ENCODE measurements at places on chromosomes 12 and 14.

- no peak for DNase-seq
These were observed 11.3 kb downstream of the RTRAF start for GRCh38 chr14:52000696-52001095.

- DNase-seq: no peak
These were observed 62.7 kb downstream of the CHST11 start for GRCh38 chr12:104519190-104520019.

- DNase-seq: peak; percentile 3
These were observed 799 bp downstream of the SLC38A6 start for GRCh38 chr14:60981633-60982455.

GRCh38 chr14:22900081-22900799 is 17.2 kb downstream of the REM2 start:
- DNase-seq: peak; percentile 47

DNA sequence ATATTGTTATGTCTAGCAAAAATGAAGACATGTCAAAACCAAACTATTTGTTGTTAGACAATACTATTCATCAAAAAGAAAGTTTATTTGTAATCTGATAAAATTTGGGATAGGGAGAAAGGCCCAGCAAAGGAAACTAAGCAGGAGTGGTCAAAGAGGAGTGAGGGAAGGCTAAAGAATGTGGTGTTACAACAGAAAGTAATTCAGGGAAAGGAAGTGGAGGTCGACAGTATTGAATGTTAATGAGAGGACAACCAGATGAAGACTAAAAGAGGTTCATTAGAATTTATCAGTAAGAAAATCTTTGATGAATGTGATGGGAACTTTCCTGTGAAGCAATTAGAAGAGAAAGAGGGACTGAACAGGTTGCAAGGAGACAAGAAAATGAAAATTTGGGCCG is 33.9 kb downstream of the PLCZ1 start:
- DNase-seq: no peak

DNA sequence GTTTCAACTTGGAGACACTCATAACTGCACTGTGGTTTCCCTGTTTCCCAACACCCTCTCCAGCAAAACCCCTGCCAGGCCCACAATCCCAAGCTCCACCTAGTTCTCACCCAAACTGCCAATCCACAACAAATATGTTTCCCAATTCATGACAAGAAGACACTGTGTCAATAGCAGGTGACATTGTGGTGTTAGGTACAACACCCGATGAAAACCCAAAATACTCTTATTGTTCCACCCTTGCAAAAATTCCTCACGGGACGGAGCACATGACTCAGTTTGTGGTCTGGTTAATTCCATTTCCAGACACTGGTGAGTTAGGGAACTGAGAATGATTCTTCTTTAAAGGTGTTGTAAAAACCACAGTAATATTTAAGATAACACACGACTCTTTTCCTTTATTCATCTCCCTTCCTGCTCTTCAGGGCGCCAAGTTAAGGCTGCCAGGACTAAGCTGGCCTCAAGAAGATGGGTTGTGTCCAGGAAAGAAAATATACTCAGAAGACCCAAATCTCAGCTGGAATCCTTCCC is 735.5 kb downstream of the MED13L start:
- DNase-seq: no peak

DNA sequence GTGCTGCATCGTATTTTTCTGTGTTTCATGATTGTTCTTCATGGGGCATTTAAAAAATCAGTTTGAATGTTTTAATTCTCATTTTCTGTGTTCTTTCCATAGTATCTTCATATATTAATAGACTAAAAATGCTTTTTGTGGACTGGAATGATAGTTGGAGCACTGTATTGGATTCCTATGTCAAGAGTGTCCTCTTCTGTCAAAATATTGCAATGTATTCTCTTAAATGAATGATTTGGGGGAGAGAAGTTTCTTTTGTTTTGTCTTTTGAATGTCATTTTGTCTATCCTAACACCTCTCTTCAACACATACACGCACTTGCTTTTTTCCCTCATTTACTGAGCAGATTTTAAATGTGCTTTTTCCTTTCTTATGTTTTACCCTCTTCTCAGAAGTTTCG is 4.7 kb upstream of the EIF2S3B start:
- peak; percentile 69 for DNase-seq

GRCh38 chr14:59321626-59321949 is 133.1 kb downstream of the DAAM1 start:
- DNase-seq: no peak

DNA sequence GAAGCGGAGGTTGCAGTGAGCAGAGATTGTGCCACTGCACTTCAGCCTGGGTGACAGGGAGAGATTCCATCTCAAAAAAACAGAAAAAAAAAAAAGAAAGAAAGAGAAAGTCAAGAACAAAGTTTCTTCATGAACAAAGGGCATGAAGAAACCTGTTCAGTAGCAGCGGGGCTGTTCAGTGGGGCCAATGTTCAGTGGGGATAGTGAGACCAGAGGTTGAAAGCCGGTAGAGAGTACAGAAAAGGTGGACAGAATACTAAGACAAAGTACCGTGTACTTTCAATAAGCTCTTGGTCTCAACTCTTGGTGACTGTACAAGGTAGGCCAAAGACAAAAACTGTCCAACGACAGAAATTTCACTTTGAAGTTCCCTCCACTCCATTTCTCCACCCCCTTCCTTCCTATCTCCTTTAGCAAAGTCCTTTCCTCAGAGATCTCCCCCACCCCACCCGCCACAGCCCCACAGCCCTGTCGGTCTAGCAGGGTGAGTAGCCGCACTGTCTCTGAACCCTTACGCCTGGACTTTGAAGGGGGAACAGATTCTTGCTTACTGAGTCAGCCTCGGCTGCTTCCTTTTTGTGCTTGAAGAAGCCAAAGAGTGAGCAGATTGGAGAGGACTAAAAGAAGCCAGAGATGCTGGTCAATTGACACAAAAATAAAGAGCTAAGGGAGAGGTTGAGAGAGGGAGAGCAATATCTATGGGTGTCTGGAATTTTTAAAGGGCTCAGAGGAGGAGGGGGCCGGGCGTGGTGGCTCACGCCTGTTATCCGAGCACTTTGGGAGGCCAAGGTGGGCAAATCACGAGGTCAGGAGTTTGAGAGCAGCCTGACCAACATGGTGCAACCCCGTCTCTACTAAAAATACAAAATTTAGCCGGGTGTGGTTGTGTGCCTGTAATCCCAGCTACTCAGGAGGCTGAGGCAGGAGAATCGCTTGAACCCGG is 44.2 kb upstream of the FOS start:
- DNase-seq: peak; percentile 65

- DNase-seq: no peak
These were observed 12.3 kb downstream of the BTBD7 start for GRCh38 chr14:93320489-93320888.

DNA sequence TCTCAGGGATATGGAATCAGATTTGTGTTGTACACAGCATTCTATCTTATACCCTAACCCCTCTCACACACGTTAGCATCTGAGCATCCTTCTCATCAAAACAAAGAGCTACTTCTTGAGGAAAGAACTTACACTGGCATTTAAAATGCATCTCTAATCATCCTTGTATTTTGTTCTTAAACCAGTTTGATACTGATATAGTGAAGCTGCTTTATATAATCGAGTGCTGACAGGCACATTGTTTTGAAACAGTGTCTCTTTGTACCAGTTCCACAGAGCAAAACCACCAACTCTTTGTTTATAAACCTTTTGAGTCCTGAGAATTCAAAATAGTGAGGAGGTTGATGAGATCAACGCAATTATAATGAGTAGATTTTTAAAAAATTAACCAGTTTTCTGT is 8.8 kb downstream of the GPR33 start:
- DNase-seq: peak; percentile 87

DNA sequence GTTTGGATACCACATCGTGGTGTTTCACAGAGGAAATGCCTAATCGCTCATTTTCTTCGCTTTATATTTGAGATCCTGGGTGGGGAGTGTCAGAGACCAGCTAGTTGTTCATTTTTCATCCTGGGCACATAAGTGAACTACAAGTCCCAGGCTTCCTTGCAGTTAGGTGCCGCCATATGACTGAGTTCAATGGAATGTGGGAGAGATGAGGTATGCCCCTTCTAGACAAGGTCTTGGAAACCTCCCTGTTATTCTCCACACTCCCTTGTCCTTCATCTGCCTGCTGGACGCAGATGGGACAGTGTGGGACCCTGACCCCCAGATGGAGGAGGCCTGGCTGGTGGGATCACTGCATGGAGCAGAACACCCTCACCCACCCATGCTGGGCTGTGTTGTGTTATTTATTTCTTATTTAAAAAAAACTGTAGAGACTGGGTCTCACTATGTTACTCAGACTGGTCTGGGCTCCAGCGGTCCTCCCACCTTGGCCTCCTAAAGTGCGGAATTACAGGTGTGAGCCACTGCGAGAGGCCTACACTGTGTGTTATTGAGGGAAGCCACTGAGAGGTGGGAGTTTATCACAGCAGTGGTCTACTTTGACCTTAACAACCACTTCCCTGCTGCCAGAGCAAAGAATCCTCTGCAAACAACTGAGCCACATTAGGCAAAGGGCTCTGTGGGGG is 42.9 kb upstream of the VRK1 start:
- no peak for DNase-seq

GRCh38 chr14:97977651-97978261 is 1180.6 kb downstream of the VRK1 start:
- peak; percentile 67 for DNase-seq

DNA sequence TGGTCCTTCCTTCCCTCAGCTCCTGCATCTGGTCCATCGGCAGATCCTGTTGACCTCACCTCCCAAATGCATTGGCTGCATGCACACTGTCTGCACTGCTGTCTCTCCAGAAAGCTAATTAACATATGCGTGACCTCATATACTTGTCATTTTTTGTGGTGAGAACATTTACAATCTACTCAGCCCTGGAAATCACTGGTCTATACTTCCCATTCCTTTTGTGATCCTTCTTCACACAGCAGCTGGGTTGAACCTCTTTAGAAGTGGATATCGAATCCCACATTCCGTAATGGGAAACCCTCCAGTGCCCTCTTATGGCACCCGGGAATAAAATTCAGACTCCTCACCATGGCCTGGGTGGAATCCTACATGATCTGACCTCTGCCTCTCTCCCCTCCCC is 45.0 kb downstream of the SMOC1 start:
- no peak for DNase-seq

DNA sequence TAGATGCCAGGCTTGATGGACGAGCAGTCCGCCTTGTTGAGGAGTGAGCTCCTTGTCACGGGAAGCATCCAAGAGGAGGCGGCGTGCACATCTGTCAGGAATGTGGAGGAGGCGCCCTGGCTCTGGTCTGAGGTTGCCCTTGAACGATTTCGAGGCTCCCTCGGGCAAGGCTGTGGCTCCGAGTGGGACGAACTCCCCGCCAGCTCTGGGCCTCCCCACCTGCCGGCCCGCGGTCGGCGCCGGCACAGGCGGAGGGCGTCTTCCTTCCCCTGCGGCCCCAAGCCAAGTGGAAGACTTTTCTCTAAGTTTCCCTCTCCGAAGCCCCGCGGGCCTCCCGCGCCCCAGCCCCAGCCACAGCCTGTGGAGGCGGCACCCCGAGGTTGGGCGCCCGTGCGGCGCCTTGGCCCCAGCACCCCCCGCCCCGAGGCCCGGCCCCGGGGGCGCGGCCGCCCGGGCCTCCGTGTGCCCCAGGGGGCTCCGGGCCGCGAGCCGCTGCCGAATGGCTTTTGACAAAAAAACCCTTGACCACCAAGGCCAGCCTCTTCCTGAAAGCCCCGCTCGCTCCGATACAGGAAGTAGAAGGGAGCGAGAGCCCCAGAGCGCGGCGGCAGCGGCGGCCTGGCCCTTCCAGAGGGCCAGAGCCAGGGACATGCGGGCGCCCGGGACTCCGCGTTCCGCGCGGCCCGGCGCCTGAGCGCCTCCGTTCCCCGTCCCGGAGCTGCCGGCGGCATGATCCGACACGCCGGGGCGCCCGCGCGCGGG is at the start of gene RIN3:
Gene RIN3, plus strand, starts transcription at position 578 of the 762 bp plus-strand sequence. Its CDS starts 152 bp downstream, at position 730.
- DNase-seq: no peak

DNA sequence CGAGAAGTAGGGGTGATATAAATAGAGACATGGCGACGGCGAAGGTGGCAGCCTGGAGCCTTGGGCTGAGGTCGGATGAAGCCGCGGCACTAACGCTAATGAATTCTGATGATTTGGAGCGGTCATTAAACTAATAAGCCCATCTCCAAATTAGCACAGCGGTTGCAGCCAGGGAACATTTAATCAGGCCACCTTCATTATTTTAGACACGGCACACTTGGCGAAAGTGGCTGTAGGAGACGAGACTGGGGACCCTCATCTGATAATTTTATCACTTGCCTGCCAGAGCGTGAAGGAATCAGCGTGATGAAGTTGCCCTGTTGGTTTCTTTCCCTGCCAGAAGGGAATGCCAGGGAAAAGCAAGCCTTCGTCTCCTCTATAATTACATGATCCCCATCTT is 664.3 kb upstream of the TBX3 start:
- DNase-seq: no peak

- no peak for DNase-seq
These were observed 27.5 kb downstream of the BCAT1 start for GRCh38 chr12:24921251-24922038.

GRCh38 chr14:65159281-65160062 is 57.2 kb upstream of the MAX start:
- DNase-seq: no peak

DNA sequence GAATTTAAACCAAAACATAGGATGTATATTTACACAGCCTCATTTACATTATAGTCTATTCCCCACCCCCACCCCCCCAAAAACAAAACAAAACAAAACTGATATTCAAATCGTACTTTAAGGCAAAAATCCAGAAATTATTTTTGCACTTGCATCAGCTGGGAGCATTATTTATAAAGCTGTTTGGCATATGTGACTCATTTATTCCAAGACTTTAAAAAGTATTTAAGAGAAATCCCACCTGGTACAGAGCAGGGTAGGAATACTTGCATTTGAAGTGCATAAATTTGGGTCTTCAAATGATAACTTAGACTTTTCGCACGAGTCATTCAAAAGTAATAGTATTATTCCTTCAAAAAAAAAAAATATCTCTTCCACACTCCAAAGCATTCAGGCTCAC is 1.1 kb downstream of the KLHL28 start:
- DNase-seq: no peak

- DNase-seq: peak; percentile 20
These were observed 64.2 kb downstream of the DNAI7 start for GRCh38 chr12:25130741-25131188.

DNA sequence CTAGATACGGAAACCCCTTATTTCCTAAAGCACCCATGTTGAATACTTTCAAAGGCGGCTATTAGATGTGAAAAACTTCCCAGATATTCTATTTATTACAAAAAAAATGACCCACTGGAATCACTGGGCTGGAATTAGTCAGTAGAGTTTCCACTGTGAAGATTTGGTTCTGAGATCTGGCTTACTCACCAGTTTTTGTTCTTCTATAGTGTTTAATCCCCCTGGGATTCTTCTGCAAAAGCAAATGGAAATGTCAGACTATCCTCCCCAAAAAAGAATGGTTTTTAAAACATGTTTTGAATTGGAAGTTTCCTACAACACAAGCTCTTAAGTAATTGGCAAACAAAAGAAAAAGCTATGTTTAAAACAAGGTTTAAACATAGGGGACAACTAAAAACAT is 166.4 kb downstream of the STXBP6 start:
- DNase-seq: no peak

DNA sequence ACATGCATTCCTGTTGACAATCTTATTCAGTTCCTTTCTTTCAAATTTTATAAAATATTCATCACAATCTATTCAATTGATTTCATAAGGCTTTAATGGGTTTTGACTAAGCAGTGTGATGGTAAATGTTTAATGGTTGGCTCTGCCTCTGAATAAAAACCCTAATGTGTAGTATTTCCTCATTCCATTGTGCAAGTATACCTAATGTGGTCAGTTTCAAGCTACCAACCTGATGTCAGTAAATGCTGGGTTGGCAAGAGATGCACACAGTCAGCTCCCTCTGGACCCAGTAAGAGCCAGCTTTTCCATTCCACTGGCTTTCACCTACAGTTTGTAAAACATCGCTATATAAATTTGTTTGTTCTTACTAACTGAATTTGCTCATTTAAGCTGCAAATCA is 53.9 kb downstream of the METTL25 start:
- no peak for DNase-seq

GRCh38 chr12:82517027-82517426 is 158.7 kb downstream of the METTL25 start:
- DNase-seq: no peak
